ENCODE measurements at places on chromosomes 7 and 10. TPM values are rescaled to one million over a fixed set of nuclear protein-coding genes. Genes with fewer than 3 reads are reported as not detected.

The LBX1 gene
- total RNA-seq: not detected

The NUTM2B gene
- not detected for total RNA-seq

The CYP3A7 gene
- total RNA-seq: not detected

The WDFY4 gene
- total RNA-seq: not detected

The SPACDR gene
- 0.70 TPM for total RNA-seq

The MYL10 gene
- total RNA-seq: not detected

The LIPK gene
- not detected for total RNA-seq
